ENCODE measurements at places on chromosomes 11 and 22.

GRCh38 chr11:125350206-125351032, 145.6 kb downstream of the FEZ1 start:
- DNase-seq: no peak

DNA sequence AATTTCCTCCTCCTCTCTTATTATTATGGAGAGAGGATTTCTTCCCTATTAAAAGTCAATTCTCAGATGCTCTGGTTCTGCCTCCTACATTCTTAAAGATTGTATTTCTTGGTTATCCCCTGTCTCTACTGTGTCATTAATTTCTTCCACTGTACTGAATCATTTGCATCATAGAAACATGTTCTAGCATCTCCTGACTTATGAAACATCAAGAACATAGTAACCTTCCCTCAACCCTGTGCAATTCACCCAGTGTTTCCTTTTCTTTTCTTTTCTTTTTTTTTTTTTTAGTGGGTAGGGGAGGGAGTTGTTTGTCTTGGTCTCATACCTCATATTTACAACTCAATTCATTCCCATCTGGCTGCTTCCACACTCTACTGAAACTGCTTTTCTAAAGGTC, 288.0 kb upstream of the PLET1 start:
- no peak for DNase-seq

DNA sequence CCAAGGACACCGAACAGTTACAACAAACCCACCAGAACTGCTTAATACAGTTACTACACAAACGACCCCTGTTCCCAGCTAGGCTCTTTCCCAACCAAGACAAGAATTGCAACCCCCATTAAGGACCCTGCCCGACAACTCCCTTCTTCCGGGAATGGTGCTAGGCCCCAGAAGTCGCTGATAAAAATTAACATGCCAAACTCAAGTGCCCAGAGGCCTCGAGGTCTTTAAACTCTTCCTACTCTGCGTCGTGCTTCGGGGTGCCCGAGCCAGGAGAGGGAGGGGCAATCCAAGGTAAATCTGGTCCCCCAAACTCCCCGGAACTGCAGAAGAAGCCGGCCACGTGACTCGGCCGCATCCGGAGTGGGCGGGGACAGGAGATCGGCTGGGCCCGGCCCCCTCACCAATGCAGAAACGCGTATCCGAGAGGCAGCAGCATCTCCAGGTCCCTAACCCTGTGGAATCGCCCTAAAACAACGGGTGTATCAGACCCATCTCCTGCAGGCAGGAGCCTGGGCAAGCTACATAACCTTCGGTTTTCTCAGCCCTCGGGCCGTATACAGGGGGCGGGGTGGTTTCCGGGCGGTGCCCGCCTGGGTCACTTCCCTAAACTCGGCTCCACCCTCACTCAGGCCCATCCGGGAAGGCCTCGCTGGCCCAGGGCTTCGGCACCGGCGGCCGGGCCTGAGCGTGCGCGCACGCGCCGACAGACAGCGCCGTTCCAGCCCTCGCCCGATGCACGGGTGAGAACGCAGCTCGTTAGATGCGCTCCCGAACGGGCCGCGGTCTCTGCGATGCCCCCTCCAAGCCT, 1.1 kb downstream of the CFL1 start:
- peak; percentile 79 for DNase-seq

DNA sequence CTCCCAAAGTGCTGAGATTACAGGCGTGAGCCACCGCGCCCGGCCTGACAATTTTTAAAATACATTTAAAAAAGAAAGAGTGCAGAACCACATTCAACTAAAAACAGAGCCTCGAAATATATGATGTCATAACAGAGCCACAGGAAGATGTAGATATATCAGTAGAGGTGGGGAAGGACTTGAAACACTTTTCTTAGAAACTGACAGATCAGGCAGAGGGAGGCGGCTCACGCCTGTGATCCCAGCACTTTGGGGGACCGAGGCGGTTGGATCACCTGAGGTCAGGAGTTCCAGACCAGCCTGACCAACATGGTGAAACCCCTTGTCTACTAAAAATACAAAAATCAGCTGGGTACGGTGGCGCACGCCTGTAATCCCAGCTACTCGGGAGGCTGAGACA, 7.0 kb downstream of the MLC1 start:
- no peak for DNase-seq

GRCh38 chr11:17931595-17931994, 81.3 kb downstream of the SERGEF start:
- no peak for DNase-seq

GRCh38 chr22:45698094-45698493, 26.5 kb downstream of the ATXN10 start:
- DNase-seq: no peak

DNA sequence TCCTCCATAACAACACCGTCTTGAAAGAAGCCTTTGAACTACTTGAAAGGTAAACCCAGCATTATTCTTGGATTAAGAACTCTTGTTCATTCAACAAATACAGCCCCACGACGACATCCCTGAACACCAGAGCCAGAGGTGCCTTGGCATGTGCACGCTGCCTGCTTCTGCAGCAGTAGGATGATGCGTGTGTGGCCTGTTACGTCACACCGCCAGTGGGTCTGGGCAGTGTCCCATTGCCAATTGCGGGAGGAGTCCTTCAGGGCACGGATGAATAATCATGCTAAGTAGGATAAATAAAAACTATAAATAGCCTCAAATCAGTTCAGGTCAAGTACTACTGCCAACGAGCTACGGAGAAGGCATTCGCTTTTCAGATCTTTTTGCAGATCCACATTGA, 380.5 kb downstream of the SHANK2 start:
- DNase-seq: no peak

DNA sequence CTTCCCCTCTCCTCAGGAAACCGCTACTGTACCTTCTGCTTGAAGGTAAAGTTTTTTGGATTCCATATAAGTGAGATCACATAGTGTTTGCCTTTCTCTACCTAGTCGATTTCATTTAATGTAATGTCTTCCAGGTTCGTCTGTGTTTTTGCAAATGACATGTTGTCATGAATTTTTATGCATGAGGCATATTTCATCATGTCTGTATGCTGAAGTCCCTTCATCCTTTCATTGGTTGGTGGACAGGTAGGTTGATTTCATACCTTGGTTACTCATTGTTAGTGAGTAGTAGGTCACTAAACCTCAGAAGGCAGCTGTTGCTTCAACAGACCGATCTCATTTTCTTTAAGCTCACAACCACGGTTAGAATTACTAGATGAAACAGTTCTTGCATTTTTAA, 60.3 kb downstream of the LRRC74B start:
- DNase-seq: no peak

DNA sequence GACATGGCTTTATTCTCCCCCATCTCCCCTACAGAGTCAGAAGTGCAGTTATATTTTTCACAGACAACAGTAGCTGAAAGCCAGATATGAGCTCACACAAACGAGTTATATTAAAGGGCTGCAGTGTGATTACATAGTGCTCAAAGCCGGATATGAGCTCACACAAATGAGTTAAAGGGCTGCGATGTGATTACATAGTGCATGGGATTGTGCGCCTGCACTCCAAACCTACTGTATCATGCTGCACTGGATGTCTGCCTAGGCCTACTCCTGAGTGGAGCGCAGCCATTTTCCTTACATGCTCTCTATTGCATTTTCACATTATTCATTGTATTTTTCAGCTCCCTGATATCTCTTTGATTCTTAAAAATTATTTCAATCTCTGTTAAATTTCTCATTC, 414.6 kb upstream of the LARGE1 start:
- DNase-seq: no peak

Data from GM10248 (cell line).